ENCODE measurements at places on chromosomes 2 and 18.

DNA sequence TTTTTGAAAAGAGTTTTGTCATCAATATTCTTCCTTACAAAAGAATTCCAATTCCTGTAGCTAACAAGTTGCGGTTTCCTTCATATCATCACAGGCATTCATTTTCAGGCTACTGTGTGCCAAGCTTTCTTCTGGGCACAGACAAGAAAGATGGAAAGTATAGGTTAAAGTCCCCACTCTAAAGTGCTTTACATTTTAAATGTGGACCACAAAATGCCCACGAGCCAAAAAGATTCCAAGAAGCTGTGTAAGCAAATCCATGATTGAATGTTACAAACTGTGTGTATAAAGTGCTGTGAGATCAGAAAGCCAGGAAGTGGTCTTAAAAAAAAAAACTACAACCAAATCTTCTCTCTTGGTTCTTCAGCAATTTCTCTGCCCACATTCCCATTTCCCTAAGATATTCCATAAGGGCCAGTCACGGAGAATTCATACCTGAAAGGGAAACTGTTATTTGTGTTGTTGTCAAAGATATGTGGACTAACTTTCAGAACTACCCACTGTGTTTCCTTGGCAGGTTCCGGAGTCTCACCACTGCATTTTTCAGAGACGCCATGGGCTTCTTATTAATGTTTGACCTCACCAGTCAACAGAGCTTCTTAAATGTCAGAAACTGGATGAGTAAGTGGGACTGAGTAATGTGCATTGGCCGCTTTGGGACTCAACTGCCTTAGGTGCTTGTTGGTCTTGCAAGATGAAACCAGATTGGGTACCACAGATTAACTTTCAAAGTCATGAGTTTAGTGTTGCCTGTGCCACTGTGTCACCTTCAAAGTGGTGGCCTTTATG lies 55.7 kb downstream of the RAB27B start:
- DNase-seq, result no peak

GRCh38 chr2:172698041-172698863 lies 37.4 kb upstream of the RAPGEF4 start:
- no peak for DNase-seq

- no peak for DNase-seq
These were observed 6.8 kb upstream of the NR4A2 start for GRCh38 chr2:156339110-156339847.

GRCh38 chr2:201600906-201601305 lies 42.4 kb downstream of the TMEM237 start:
- DNase-seq, result no peak

- no peak for DNase-seq
These were observed 20.3 kb downstream of the LIMS1 start for GRCh38 chr2:108554528-108554927.
